ENCODE measurements at places on chromosomes 3 and 15.

- no peak for DNase-seq
These were observed 252.6 kb downstream of the PLCL2 start for GRCh38 chr3:17137321-17137826.

DNA sequence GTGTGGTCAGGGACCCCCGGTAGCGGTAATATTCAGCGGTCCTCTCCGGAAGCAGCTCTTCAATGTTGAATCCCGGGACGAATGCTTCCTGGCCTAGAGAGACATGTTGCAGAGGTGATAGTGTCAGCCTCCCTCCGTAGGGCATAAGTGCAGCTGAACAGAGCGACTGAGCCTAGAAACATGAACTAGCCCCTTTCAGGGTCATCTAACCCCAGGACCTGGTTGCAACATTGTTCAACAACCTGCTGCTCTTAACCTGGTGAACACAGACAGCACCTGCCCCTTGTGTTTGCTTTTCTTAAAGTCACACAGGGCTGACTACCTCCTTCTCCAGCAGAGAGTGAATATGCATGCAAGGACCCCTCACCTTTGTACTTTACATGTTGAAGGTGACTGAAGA, 41.3 kb downstream of the CA12 start:
- no peak for DNase-seq

DNA sequence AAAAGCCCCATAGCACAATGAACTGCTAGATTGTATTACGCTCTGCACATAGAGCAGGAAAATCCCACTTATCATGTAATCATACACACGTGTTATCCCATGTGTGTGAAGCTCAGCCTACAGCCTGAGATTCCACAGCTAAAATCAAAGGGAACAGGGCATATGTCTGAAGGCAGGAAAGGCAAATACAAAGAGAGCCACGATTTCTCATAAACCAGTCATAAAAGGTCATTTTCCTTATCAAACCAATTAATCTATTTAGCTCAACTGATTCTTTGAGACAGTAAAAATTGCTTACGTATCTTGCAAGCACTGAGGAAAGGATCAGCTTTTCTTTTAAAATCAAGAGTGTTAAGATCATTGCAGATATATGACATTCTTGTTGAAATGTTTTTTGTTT, 199.5 kb upstream of the TBL1XR1 start:
- DNase-seq = no peak

GRCh38 chr3:86990012-86990733, 776 bp downstream of the VGLL3 start:
- DNase-seq = no peak

DNA sequence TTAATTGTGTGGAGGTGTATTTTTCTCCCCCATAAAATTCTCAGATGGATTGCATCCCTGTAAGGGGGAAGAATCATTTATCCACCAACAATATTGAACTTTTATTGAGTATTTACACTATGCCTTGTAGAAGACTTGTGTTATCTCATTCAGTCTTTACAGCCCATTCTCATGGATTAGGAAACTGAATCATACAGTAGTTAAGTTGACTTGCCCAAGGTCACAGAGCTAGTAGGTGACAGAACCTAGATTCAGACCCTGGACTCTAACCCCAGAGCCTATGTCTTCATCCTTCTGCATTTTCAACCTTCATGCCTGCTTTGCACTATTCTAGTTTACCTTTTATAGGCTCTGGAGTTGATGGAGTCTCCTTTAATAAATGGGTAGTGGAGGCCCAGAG, 226.8 kb downstream of the LPP start:
- DNase-seq = no peak

DNA sequence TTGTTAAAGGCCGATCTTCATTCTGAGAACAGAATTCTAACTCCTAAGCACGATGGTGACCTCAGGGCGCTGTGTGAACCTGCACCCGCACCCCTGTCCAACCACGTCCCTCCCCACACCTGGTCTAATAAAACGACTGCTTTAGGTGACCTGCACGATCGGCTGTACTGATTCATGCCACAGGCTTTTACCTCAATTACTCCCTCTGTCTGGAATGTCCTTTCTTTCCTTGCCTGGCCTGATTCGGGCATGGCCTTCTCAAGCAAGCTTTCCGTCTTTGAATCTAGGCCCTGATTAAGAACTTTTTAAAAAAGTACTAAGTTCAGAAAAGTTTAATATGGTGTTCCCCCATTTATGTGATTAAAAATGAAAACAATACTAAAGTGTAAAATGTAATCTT, 842 bp upstream of the U2SURP start:
- DNase-seq = no peak

DNA sequence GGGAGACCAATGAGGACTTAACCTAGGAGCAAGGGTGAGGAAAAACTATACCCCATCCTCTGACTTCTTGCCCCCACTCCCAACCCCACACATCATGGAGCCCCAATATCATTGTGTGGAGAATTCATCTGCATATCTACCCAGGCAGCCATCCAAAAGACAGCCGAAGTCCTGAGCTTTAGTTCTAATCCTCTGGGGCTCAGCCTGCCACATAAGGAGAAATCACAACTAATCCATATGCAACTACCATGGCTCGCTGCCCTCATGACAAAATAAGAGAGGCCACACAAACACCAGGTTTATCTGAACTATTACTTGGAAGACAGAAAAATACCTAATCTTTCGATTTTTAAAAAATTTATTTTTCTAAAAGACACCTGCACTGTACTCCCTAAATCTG, 17.7 kb downstream of the HEXA start:
- DNase-seq = no peak

- no peak for DNase-seq
These were observed 32.5 kb upstream of the CCDC54 start for GRCh38 chr3:107344722-107345121.

DNA sequence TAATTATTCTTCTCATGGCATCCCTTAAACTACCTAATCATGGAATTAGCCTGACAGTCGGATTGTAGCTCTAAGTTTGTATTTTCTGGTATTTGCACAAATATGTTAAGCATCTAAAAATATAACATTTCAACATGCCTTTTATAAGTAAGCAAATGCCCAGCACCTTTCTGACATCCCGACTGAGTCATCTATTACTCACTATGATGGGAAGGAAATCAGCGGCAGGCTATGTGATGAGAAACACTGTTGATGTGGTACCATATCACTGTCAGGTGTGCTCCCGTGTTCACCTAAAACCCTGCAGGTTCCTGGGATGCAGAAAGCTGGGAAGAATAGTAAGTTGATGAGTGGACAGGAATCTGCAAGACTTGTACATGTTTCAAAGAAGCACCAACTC, 367.8 kb upstream of the IL12A start:
- no peak for DNase-seq

GRCh38 chr15:69648775-69649735, 196.4 kb downstream of the RPLP1 start:
- no peak for DNase-seq

GRCh38 chr3:134242649-134243617, 7.7 kb downstream of the RYK start:
- no peak for DNase-seq

- DNase-seq = no peak
These were observed 24.3 kb upstream of the DENND4A start for GRCh38 chr15:65816441-65816840.

GRCh38 chr3:111277226-111277625, 205.6 kb downstream of the NECTIN3 start:
- DNase-seq = peak; percentile 28

GRCh38 chr3:194908496-194908895, 222.8 kb downstream of the FAM43A start:
- DNase-seq = no peak

DNA sequence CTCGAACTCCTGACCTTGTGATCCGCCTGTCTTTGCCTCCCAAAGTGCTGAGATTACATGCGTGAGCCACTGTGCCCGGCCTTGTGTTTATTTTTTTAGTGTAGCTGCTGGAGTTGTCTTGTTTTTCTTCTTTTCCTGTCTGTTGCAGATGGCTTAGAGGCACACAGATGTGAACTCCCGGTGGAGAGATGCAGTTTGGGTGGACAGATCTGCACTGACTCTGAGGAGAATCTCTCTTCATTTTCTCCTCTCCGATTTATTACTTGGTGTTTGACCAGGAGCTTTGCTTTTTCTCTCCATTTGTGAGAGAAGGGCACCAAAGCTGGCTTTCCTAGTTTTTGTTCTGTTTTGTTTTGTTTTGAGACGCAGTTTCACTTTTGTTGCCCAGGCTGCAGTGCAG, 62.7 kb downstream of the USP13 start:
- DNase-seq = no peak

- no peak for DNase-seq
These were observed 6.3 kb downstream of the PIGZ start for GRCh38 chr3:196962108-196962929.

- DNase-seq = no peak
These were observed 216.3 kb downstream of the LPP start for GRCh38 chr3:188370081-188370830.

DNA sequence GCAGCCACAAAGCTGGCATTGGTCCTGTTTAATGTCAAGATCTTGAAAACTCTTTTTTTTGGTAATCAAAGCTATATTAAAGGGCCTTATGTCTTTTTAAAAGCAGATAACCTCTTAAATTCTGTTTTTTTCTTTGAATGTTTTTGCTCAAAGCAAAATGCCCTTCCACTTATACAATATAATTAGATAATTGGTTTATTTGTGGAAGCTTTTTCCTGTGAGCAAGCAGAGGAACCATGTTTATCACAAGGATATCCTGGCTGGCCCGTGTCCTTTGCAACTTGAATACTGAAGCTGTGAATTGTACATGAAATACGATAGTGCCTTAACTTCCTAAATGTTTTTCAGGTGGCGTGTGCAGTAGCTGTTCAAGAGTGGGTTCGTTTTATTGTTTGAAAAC, 2.6 kb downstream of the ST3GAL6 start:
- no peak for DNase-seq

DNA sequence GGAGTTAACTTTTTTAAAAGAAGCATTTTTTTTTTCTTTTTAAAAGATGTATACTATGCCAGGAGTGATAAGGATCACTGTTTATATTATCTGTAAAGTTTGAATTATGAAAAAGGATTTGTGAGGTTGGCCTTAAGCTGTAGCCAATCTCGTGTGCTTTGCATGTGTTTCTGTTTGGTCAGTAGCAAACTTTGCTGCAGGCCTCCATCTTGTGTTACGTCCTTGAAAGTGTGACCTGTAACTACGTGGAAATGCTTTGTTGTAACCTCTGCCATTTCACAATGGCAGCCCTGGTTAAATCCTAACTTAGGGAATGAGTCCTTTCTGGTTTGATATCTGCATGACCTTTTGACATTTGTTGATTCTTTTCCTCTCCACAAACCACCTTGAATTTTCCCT, 1345.6 kb downstream of the NSUN3 start:
- no peak for DNase-seq

DNA sequence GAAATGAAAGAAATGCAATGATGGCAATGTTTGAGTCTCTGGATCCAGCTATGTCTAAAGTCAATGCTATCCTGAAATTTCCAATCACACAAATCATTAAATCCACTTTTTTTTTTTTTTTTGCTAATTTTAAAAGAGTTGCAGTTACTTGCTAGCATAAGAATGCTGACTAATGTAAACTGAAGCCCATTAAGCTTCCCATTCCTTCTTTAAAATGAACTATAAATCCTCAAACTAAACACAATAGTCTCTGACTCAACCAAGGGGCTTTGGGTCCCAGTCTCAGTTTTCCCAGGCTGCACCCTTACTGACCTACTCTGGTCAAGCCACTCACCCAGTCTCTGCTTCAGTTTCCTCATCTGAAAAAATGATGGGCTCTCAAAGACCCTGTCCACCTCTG, 361.1 kb downstream of the ERC2 start:
- DNase-seq = no peak

Data from right lung (tissue), 10 donors.